ENCODE measurements at places on chromosomes 6 and 20.

- no peak for DNase-seq
These were observed 49.1 kb downstream of the SYNDIG1 start for GRCh38 chr20:24518515-24518914.

DNA sequence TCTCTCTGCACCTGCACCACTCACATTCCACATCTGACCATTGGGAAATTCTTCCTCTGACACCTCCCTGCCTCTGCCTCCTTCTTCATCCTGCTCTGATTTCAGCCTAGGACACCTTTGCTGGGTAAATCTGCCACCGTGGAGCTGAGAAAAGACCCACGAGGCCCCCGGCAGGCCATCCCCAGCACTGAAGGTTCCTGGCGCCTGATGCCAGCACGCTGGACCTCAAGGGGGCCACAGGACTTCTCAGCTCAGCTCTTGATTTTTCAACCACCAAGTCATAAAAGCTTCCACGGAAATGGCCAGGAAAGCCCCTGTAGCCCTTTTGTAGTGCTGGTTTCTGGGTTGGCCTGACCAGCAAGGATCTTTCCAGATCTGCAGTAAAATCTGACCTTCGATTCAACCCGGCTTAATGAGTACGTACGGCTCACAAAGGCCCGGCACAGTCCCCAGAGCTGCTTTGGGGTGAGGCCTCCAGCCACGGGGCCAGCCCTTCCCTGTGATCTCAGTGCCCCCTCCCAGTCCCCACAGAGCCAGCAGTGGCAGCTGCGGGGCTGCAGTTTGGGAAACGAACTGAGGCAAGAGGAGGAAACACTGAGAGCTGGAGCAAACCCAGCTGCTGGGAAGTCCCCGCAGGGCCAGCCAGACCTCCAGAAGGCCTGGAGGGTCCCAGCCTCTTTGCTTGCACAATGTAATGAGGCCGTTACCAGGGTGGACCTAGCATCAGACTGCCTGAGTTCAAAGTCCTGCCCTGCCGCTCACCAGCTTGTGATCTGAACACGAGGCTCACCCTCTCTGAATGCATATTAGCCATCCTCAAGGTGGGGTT lies 157.5 kb downstream of the BMP7 start:
- peak; percentile 18 for DNase-seq

DNA sequence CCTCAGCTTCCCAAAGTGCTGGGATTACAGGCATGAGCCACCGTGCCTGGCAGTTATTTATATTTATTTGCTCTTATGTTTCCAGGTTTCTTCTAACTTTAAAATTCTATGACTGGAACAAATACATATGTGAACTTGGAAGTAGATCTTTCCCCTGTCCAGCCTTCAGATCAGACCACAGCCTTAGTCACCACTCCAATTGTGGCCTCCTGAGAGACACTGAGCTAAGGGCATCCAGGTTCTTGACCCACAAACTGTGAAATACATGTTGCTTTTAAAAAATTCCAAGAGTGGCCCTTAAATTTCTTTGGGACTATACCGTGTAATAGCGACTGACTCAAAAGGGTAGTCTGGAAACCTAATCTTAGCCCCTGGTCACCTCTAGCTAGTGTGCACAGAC lies 1.5 kb upstream of the ADGRG6 start:
- DNase-seq = no peak

DNA sequence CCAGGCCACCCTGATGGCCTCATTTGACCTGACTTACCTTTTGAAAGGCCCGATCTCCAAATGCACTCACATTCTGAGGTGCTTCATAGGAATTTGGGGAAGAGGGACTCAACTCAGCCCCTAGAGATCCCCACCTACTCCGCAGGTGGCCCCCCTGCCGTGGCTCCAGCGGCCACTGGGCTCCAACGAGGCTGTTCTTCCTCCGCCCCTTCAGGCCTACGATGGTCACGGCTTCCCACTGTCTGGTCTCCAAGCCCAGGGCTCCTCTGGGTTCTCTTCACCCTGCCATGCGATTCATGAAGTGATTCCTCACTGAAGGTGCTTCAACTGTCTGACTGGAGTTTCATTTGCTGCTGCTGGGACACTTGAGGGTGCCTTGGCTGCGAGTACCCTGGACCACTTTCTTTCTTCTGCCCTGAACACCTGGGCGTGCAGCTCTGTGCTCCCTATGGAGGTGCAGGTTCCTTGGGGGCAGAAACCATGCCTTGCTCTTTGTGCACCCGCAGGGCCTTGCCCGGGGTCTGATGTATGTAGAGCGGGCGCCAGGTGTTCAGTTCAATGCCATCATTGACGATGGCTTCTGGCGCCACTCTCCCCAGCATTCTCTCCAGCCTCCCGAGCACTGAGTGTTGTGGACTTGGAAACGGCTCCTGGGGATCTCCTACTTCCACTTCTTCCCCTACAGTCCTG lies 10.0 kb upstream of the DUSP22 start:
- no peak for DNase-seq

- no peak for DNase-seq
These were observed 2.3 kb downstream of the RBM38 start for GRCh38 chr20:57393321-57394120.

Measured in amygdala (tissue), 56 donors.